Stimulated activated CD4-positive, alpha-beta T cell treated with anti-CD3 and anti-CD28 coated beads, Interleukin-15, amount 100 ng/mL, for 24 hours (primary cell): ENCODE measurements at places on chromosomes 5 and 9.

DNA sequence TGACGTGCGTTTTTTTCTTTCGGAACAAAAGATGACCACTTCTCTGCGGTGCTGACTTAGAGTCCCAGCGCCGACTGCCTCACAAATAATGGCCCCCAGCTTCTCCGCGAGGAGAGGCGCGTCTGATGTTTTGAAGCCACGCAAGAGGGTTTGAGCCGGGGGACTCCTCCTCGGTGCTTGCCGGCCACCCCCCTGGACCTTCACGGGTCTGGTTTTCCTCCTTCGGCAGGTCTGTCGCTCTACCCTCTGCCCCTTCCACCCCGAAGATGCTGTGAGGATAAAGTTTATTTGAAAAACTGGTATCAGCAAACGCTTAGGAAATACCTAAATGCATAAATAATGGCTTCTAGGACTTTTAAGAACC, 584 bp downstream of the USP20 start:
- DNase-seq: no peak

- DNase-seq: no peak
Measured at GRCh38 chr9:133590231-133590855, 18.8 kb downstream of the FAM163B start.

DNA sequence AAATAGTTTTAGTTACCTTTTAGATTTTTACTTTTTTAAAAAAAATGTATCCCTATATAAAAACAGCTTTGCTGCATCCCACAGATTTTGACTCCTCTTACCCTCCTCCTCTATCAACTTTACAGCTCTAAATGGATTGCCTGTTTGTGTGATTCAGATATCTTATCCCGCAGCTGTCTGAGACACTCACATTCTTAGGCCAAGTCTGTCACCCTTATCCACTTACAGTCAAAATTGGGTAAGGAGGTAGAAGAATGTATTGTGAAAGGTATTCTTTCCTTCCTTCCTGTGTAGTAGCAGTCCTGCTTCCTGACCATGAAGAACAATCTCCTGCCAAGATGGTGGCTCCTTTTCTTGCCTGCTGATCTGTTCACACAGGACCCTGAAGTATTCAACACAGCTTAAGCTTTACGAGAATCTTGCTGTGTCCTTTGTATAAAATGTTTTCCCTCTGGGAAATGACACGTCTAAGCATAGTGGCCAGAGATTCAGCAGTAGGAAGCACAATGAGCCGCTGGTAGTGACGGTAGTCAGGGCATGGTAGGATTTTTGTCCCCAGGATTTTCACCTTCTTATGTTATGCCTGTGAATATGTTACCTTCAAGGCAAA, 67.7 kb upstream of the ST8SIA4 start:
- no peak for DNase-seq

DNA sequence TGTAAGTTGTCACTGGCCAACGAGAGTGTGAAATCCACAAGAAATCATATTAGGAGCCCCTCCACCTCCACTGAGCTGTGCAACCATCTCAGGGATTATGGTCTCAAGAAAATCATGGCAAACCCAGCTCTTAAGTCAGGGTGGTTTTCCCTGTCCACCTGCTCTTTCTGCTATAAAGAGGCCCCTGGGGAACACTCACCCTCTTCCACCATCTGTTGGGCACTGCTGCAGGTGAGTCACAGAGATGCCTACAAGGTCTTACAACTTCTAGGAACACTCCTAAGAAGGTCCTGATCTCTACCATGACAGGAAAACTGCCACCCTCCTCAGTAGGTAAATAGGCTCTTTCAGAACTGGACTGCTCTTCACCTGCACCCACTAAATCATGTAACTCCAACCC, 61.8 kb downstream of the DRD1 start:
- DNase-seq: no peak

DNA sequence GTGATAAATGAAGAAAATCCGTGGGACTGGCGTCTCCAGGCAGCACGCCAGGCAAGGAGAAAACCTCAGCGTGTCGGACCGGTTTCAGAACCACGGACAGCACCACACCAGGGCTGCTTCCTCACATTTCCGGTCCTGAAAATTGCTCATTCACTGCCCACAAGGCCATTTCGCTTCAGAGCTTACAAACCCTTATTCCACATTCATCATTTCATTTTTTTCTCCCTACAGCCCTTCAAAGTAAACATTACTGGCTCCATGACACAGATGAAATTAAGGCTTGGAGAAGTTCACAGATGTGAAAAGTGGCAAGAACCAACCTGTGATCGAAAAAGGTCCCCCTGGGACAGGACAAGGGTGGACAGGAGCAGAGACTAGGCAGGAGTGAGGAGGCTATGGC, 1.5 kb upstream of the GPRIN1 start:
- peak; percentile 66 for DNase-seq

DNA sequence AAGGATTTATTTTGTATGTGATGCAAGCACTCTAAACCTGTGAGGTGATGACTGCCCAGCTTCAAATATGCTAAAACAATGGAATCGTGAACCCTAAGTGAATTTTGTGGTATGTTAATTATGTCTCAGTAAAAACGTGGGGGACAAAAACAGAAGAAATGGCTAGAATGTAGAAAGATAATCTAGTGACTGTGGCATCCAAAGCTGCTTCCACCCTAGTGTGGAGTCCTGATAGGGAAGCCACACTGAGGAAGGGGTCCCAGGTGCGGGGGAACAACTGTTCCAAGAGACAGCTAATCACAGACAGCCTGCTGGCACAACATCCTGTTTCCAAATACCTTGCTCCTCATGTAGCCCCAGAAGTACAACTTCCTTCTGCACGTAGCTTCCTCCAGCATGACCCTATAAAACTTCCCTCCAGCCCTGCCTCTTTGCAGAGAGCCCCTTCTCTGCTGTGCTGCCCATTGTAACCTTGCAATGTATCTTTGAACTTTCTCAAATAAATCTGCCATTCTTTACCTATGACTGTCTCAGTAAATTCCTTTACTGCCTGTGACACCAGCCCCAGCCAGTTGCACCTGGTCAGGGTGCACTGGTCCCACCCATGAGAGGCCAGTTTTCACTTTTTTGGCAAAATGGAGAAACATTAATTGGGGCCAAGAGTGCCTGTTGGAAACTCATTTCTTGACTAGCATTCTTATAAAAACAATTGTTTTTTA, 4.9 kb downstream of the GMCL2 start:
- no peak for DNase-seq

GRCh38 chr5:167579693-167580055, 711.8 kb upstream of the WWC1 start:
- no peak for DNase-seq

DNA sequence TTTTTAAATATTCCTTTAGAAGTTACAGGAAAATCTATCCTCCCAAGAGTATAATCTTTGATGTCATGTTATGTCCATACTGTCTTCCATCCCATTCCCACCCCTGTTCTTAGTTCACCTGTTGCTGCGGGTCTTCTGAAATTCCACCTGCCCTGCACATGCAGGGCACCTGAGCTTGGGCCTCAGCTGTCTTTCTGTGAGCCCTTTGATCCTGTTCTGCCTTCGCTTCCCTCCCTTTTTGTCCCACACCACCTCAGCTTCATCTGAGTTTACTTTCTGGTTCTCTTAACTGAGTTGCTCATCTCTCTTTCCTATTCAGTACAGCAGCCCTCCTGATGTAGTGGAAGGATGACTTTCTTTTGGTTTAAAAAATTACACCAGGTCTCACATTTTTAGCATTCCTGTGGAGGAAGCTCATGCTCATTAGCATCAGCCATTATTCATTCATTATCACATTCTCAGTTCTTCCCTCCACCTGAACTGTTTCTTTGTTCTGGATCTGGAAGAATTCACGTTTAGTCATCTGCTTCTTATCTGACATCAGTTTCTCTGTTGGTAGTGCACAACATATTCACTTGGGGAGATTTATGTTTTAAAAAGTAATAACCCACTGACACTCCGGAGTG, 211.0 kb downstream of the ADCY2 start:
- DNase-seq: no peak

DNA sequence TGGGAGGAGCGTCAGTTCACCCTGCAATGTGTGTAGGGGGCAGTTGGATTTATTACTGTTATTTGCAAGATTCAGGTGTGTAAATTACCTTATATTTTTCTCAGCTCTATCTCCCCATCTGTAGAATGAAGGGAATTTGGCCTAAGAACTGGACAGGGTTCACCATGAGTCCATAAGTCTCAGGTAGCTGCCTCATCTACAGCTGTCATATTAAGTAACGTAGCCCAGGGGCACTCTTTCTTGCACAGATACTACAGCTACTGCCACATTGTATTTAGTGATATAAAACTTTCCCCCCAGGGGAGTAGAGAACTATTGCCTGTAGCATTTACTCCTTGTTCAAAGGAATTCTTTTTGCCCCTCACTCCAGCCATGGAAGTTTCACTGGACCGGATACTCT, 301.4 kb upstream of the ZNF608 start:
- DNase-seq: no peak

DNA sequence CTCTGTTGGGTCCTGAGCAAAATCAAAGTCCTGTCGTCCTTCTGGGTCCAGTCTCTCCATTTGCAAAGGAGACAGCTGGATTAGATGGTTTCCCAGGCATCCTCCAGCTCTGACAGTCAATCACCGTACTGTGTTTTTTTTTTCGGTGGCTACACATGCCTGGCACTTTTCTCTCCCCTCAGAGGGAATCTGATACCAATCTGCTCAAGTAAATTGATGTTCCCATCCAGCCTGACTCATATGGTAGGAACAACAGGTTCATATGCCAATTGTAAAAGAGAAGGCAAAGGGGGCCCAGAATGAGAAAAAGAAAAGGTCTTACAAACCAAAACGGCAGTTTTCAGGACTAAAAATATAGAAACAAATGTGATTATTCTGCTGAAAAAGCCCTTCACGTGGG, 1.2 kb downstream of the FBXO10 start:
- DNase-seq: no peak

- DNase-seq: no peak
Measured at GRCh38 chr5:117738571-117738970, 1163.9 kb upstream of the SEMA6A start.

- DNase-seq: no peak
Measured at GRCh38 chr9:17630531-17630949, 51.7 kb downstream of the SH3GL2 start.

DNA sequence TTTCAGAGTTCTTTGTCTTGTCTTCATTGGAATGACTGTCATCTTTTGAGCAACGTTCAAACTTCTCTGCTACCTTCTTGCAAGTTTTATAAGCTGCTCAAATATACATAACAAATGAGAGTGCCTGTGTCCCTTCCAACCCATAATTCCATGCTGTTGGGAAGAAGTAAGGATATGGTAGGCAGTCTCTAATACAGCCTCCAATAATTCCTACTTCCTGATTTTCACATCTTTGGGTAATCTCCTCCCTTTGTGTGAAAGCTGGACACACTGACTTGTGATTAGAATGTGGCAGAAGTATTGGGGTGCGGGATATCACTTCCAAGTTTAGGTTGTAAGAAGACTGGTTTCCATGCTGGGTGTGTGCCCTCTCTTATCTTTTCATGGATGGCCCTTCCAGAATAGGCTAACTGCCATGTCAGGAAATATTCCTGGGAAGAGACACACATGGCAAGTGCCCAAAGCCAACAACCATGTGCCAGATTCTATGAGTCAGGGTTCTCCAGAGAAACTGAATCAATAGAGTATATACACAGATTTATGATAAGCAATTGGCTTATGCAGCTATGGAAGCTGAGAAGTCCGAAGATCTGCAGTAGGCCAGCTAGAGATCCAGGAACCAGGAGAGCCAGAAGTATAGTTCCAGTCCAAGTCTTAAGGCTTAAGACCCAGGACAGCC, 531.3 kb downstream of the NTRK2 start:
- no peak for DNase-seq

GRCh38 chr5:151362970-151363369, 15.6 kb upstream of the SLC36A2 start:
- DNase-seq: no peak

DNA sequence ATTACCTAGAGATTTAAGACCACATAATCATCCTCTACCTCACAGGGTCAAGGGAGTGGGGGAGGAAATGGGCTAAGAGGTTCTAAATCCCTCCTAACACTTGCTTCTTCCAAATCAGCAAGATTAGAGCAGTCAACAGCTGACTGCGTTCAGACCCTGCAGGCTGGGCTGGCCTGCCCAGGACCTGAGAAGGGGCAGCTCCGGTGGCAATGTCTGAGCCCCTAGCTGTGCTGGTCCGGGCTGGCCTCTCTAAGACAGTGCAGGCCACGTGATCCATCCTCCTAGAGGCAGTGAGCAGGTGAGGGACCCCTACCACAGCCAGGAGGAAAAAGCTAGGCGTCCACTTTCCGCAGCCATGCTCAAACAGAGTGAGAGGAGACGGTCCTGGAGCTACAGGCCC, at the start of gene KCNV2:
Gene KCNV2 (plus strand): TSS at position 126 of the 400 bp plus-strand sequence. CDS start 230 bp downstream, at position 356.
- DNase-seq: no peak

- DNase-seq: no peak
Measured at GRCh38 chr9:106700676-106701075, 162.3 kb upstream of the ZNF462 start.

- no peak for DNase-seq
Measured at GRCh38 chr5:155021842-155022241, 8.3 kb downstream of the KIF4B start.

- no peak for DNase-seq
Measured at GRCh38 chr5:172481011-172481800, 26.9 kb upstream of the SH3PXD2B start.

DNA sequence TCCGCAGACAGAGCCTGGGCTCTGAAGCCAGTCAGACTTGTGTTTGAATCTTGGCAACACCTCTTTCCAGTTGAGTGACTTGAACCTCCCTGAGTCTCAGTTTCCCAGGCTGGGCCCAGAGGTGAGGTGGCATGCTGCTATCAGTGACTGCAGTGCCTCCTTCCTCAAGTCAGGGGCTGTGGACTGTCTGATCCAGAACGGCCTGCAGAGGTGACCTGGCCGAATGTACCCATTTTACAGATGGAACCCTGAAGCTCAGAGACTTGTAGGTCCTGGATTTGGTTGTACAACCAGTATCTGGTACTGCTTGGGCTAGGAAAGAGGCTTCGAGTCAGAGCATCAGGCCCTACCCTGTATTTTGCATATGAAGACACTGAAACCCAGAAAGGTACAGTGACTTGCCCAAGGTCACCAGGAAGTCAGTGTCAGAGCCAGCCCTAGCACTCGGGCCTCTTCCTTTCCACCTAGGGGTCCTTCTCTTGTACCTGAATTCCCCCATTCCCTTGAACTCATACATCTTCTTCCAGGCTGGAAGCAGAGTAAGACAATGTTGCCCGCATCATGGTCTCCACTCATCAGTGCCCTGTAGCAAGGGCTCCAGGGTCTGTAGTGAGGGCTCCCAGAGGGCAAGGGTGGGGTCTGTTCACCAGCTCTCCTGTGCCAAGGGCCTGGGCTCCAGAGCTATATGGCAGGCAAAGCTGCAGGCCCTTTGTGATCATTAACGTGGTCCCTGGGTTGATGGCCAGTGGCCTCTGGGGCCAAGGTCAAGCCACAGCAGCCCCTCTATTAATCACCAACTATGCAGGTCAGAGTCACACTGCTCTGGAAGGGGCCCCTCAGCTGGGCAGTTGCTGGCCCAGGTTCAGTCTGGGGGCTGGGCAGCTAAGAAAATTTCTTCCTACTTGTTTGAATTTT, 28.5 kb downstream of the GSN start:
- no peak for DNase-seq

GRCh38 chr9:127184641-127185040, 62.2 kb upstream of the ANGPTL2 start:
- DNase-seq: no peak

- DNase-seq: no peak
Measured at GRCh38 chr5:10676946-10677345, 84.1 kb downstream of the DAP start.
